H9 (cell line): ENCODE measurements at places on chromosomes 13 and 19. TPM values are rescaled to one million over a fixed set of nuclear protein-coding genes. Genes with fewer than 3 reads are reported as not detected.
A peak's percentile ranks its signal among the peaks of the same experiment; 100 is the strongest.

Gene B3GNT3
- total RNA-seq: 0.96 and 1.0 TPM in 2 replicates

- no peak for DNase-seq
Observed at GRCh38 chr13:55613429-55614187, 1527.1 kb upstream of the PRR20A start.

Gene PROZ
- not detected in 2 replicates for total RNA-seq

DNA sequence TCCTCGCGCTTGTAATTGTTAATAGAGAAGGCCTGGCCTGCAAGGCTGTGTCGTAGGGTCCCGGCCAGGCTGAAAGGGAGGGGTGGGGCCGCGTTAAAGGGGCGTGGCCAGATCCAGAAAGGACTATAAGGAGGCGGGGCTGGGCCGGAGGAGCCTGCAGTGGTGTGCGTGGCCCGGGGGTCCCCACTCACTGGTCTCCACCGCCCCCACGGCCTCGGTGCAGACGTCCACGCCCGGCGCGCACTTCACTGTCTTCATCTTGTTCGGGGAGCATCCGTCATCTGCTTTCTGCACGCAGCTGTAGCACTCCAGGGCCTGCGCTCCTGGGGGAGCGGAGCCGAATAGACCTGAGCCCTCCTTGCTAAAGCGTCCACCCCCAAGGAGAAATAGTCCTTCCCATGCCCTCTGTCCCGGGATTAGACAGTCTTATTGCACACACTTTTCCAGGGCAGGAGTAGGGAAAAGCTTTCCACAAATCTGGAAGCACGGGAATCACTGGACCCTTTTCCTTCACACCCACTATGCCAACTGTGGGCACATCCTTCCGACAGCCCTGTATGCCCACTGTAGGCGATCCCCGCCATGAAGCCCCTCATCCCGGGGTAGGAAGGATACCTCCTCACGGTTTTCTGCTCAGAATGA is 1.2 kb downstream of the LYPD3 start:
- DNase-seq: no peak

GRCh38 chr13:76000131-76000530 is 364.0 kb downstream of the LMO7 start:
- DNase-seq: no peak

DNA sequence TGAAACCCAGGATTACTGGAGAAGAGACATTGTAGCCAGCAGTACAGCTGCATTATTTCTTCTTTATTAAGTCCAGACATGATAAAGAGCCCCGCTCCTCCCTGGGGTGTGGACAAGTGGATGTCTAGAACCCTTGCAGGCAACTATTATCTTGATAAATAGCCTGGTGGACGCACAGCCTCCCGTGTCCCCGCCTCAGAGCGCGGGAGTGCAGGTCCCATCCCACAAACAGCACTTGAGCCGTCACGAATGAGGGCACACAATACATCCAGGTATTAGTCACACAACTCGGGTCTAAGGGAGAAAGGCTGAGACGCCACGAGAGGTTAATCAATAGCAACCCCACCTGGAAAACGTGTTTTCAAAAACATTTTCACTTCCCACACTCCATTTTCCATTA is 213.2 kb upstream of the SOX1 start:
- DNase-seq: no peak

GRCh38 chr13:44763615-44764301 is 187.6 kb upstream of the TSC22D1 start:
- DNase-seq: no peak

Gene SLC17A7
- 1.1 and 1.3 TPM in 2 replicates for total RNA-seq

DNA sequence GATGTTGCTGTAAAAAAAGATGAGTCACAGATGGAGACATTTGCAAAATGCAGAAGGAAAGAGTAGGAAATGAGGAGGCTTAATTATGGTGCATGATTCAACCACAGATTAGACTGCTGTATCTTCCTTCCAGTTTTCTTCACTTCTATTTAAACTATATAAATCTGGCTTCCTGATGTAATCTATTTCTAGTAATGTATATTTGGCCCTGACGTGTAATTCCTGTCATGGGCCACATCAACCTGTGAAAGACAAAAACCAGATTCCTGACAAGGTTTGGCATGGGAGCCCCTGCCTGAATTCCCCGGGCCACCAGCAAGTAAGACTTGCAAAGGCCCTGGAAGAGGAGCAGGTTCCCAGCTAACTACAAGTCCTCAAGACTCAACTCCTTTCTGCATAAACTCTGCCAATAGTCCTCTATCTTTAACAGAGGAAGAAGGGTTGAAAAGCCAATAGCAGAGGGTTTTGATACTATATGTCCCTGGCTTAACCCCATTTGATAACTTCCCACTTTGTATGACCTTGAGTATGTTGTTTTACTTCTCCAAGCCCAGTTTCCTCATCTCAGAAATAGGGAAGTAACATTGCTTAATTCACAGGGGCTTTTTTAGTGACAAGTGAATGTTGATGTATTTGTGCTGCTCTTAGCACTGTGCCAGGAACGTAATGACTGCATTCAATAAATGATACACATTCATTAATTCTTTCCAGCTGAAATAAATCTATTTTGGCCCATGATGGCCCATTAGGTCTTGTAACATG is 172.7 kb downstream of the SPRY2 start:
- no peak for DNase-seq

Gene CBY2
- not detected in 2 replicates for total RNA-seq

DNA sequence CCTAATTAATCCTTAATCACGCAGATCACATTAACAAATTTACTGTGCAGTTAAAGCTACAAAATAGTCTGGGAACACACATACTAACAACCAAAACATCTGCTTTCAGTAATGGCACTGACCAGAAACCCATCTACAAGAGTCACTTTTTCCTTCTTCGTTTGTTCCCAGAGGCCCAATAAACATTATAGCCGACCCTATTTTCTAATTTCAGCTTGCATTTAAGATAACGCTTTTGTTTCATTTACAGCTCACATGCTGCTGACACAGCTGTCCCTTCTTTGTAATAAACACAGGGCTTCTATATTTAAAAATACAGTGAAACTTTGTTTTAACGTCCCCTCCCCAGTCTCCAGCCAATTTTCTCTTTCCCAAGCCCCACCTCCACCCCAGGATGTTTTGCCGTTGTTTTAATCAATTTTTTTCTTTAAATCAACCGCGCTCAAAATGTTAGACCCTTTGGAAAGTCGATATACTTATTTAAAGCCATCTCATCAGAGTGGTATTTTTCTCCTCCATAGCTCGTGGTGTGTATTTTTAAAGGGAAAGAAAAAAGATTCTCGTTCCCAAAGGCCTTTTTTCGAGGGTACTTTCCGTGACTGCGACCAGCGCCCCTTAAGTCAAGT is 1.7 kb upstream of the WBP4 start:
- DNase-seq: no peak

- no peak for DNase-seq
Observed at GRCh38 chr19:49438261-49438660, 3.1 kb downstream of the SLC17A7 start.

GRCh38 chr13:37602733-37603381 is 4.3 kb upstream of the POSTN start:
- DNase-seq: no peak

Gene TJP3
- total RNA-seq: 27.3 and 27.9 TPM in 2 replicates

- no peak for DNase-seq
Observed at GRCh38 chr19:51550848-51551672, 19.6 kb upstream of the SIGLEC6 start.

DNA sequence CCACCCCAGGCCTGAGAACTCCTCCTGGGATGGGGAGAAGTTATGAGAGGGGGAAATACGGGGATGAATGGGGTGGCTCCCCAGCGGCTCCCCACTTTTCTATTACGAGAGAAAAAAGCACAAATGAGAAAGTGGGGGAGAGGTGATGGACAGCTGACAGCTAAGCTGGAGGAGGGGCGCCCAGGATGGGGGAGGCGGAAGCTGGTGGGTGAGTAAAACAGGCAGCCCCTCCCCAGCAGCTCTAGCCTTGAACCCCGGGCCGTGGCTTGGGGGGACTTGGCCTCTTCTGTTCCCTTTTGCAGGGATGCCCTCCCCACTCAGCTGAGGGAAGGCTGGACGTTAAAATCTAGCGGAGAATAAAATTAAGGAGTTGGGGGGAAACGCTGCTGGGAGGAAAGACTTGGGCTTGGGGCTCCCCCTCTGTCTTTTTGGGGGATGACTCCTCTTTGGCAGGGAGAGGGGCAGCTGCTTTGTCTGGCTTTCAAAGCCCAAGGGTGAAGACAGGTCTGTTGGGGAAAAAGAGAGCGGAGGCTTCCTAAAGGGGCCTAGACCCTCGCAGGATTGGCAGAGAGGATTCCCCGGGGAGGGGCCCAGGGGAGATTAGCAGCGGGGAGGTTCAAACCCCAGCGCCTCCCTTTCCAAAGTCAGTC is 1.4 kb upstream of the SAMD1 start:
- no peak for DNase-seq

- DNase-seq: no peak
Observed at GRCh38 chr19:5563935-5564612, 3.7 kb downstream of the TINCR start.

GRCh38 chr13:20160306-20161274 is at the start of gene GJA3:
Gene GJA3, minus strand, starts transcription at chr13:20161052. Its CDS starts 17,764 bp downstream, at chr13:20143288.
- peak; percentile 77 for DNase-seq

DNA sequence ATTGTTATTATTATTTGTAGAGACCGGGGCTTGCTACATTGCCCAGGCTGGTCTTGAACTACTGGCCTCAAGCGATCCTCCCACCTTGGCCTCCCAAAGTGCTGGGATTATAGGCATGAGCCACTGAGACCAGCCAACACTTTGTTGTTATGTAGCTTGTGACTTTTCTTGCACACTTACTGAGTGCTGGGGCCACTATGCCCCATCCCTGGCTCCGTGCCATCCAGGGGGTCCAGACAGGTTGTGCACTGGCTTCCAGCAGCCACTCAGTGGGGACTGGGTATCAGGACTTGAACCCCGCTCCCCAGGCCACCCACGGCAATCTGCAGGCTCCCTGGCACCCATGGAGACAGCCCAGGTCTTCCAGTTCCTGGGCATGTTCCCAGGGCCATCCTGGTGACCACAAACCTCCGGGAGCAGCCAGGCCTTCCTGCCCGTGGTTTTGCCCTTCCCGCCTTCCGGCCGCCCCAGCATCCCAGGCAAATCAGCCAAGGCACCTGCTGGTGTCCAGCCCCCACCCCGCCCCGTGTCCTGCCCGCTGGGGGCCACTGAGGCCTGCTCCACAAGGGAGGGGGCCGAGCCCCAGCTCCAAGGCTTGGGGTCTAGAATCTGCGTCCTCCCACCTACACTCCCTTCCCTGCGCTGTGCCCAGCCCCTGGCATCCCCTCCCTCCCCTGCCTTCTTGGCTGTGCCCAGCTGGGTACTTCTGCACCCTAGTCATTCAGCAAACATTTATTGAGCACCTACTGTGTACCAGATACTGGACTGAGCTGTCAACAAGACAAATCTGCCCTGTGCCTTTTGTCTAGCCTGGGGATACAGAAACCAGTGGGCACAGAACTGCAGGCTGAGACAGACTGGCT is 23.7 kb upstream of the SEMA6B start:
- DNase-seq: no peak

- DNase-seq: no peak
Observed at GRCh38 chr13:43792076-43792881, 5.5 kb upstream of the ENOX1 start.

- DNase-seq: no peak
Observed at GRCh38 chr13:50425772-50426171, 410.5 kb downstream of the KCNRG start.

Gene CIC
- 54.0 and 56.0 TPM in 2 replicates for total RNA-seq

DNA sequence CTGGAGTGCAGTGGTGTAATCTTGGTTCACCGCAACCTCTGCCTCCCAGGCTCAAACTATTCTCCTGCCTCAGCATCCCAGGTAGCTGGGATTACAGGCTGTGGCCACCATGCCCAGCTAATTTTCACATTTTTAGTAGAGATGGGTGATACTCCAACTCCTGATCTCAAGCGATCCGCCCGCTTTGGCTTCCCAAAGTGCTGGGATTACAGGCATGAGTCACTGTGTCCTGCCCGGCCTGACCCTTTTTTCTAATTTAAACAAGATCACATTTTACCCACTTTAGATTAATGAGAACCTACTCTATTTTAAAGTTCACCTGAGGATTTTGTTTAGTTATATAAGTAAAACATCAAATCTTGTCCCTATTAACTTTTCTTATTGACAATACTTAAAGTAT is 91.8 kb upstream of the POSTN start:
- DNase-seq: no peak

Gene PDE4C
- total RNA-seq: 1.4 and 1.8 TPM in 2 replicates

Gene SIGLEC8
- not detected in 2 replicates for total RNA-seq

DNA sequence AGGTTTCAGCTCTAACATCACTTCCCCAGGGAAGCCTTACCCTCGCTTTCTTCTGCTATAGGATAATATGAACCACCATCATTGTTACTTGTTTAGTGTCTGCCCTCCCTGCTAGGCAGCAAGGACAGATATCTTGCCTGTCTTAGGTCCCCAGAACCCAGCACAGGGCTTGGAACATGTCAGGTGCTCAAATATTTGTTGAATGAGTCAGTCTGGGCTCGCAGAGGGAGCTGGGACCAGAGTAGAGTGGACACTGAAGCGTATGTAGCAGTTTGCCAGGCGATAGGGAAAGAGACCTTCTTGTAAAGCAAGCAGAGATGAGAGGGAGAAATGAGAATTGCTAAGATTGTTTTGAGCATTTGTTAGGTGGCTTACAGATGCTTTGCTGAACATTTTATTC is 11.7 kb downstream of the BCKDHA start:
- peak; percentile 37 for DNase-seq

- peak; percentile 47 for DNase-seq
Observed at GRCh38 chr19:38564981-38565690, 52.6 kb downstream of the MAP4K1 start.

GRCh38 chr13:85601526-85601925 is 197.7 kb downstream of the SLITRK6 start:
- DNase-seq: no peak

DNA sequence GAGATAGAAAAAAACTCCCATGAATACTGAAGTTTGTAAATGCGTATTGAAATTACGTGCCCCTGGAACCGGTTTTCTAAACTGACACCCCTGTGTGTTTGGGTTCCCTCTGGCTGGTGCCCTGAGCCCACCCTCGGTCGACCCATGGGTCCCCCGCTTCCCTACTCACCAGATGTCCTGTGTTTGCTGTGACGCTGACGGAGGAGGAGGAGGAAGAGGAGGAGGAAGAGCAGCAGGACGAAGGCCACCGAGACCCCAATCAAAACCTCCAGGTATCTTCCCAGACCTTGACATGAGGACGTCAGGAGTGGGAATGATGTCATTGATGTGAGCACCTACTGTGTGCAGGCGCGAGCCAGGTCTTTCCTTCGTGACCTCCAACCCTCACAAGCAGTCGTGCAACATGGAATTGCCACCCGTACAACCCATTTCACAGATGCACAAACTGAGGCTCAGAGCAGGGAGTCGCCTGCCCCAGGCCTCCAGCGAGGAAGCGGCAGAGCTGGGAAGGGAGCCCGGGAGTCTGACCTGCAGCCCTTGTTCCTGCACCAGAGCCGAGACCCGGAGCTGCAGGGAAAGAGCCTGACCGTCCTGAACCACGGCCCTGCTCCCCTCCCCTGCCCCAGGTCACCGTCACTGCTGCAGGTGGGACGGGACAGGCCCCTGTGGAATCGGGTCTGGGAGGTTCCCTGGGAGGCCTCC is 3.7 kb downstream of the LILRB3 start:
- no peak for DNase-seq

- DNase-seq: no peak
Observed at GRCh38 chr19:39129116-39129515, 3.5 kb downstream of the PAK4 start.
